ENCODE measurements at places on chromosomes 7 and 10.

DNA sequence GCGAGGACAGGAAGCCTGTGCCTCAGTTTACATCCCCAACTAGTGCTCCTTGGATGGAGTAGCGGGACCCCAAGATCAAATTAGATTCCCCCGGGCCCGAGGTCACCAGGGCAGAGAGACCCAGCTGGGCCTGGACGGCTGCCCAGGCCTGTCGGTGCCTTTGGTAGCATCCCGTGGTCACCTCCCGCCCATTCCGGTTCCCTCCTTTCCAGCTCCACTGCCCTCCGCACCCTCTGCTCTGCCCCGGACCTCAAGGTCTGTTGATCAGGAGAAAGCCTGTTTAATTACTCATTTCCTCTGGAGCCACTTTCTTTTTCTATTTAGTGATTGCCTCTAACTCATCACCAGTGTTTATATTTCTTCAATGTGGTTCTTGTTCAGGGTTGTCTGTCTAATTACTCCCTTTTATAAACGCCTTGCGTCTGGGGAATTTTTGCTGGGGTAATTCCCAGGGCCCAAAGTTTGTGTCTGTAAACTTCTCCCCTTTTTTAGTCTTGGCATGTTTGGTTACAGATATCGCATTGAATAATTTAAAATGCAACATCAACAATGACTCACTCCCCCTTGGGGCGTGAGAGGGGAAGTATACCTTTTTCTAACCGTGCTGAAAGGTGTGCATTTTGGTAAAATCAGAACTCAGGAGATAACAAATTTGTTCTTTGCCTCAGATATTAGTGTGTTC is 1.9 kb downstream of the FOXK1 start:
- DNase-seq = peak; percentile 22

GRCh38 chr10:128914681-128915080 is 552.4 kb upstream of the MGMT start:
- DNase-seq = no peak

GRCh38 chr7:5217396-5217795 is 27.4 kb downstream of the WIPI2 start:
- no peak for DNase-seq

- DNase-seq = no peak
Observed at GRCh38 chr10:1802413-1802812, 65.1 kb upstream of the ADARB2 start.

DNA sequence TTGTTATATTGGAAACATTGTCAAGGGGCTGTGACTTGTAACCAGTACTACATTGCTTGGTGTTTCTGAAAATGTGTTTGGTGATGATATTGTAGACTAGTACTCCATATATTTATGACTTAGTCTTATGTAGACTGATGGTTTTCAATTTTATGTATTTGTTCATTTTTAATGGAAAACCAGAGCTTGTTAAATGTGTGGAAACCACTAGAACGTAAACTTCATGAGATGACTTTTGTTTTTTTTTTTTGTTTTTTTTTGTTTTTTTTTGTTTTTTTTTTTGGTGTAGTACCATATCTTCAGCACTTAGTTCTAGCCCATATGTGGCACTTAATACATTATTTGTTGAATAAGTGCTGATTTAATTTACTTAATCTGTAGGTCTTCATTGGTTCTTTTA is 518.6 kb downstream of the AUTS2 start:
- DNase-seq = no peak
